ENCODE measurements at places on chromosomes 13 and 19. TPM values are rescaled to one million over a fixed set of nuclear protein-coding genes. Genes with fewer than 3 reads are reported as not detected.

SMIM44 gene
- not detected for total RNA-seq

GPR12 gene
- not detected for total RNA-seq

GSX1 gene
- not detected for total RNA-seq

TPTE2 gene
- total RNA-seq: not detected

IRGC gene
- total RNA-seq: not detected

SRRM5 gene
- 0.79 TPM for total RNA-seq

CLEC11A gene
- total RNA-seq: 11.4 TPM

PSG5 gene
- 0.35 TPM for total RNA-seq

ENOX1 gene
- 1.3 TPM for total RNA-seq

ADAMTS10 gene
- 13.7 TPM for total RNA-seq

TTC9B gene
- 0.25 TPM for total RNA-seq

PSG11 gene
- not detected for total RNA-seq

IL17D gene
- total RNA-seq: 1.3 TPM

ZNF253 gene
- not detected for total RNA-seq

KLK6 gene
- 0.51 TPM for total RNA-seq

ZIC2 gene
- total RNA-seq: 5.2 TPM

SPACA4 gene
- total RNA-seq: not detected

UNC13A gene
- 1.3 TPM for total RNA-seq

RFC3 gene
- total RNA-seq: 29.2 TPM

CLC gene
- total RNA-seq: not detected

KLK14 gene
- 0.55 TPM for total RNA-seq

TLE6 gene
- 5.0 TPM for total RNA-seq

ZNF850 gene
- 0.45 TPM for total RNA-seq

ZNF439 gene
- total RNA-seq: not detected

MATK gene
- total RNA-seq: 1.5 TPM

OR10H2 gene
- total RNA-seq: not detected

KCNC3 gene
- 1.4 TPM for total RNA-seq

DCT gene
- not detected for total RNA-seq

ZNF578 gene
- total RNA-seq: not detected

HCST gene
- 0.44 TPM for total RNA-seq

PDE4A gene
- total RNA-seq: 4.2 TPM

PHLDB3 gene
- 9.9 TPM for total RNA-seq

ZNF792 gene
- 1.4 TPM for total RNA-seq

CGB1 gene
- total RNA-seq: not detected
